Suppressor macrophage treated with lipopolysaccharide for 1 hour (primary cell): ENCODE measurements at places on chromosomes 5 and 9.

DNA sequence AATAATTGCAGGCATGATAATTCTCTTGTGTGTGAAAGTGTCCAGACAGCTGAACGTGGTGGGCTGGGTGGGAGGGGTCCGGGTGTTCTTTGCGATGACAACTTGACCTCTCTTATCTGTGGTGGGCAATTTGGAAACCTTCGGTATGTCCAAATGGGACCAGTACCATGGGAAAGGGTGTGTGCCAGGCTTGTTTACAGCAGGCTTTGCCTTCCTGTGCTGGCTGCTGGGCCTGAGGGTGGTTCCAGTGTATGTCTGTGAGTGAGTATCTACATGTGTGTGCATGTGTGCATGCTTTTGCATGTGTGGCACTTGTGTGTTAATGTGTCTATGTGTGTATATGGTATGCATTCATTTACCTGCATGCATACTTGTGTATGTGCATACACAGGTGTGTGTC is 166.4 kb downstream of the GADD45G start:
- DNase-seq: no peak

DNA sequence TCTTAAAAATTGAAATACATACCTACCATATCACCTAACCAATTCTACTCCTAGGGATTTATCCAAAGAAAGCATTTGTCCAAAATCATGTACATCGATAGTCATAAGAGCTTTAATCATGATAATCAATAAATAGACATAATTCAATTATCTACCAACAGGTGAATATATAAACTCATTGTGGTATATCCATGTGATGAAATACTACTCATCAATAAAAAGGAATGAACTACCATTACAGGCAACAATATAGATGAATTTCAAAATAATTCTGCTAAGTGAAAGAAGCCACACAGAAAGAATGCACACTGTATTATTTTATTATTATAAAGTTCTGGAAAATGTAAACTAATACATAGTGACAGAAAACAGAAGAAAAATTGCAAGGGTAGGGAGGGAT is 81.8 kb downstream of the RFX3 start:
- DNase-seq: no peak

GRCh38 chr5:132815454-132815853 is 2.4 kb downstream of the SOWAHA start:
- no peak for DNase-seq

- DNase-seq: no peak
These were observed 939.7 kb downstream of the NR2F1-AS1 start for GRCh38 chr5:92641031-92641962.

GRCh38 chr5:172707285-172708182 is 63.5 kb downstream of the DUSP1 start:
- peak; percentile 51 for DNase-seq
